ENCODE measurements at places on chromosomes 4 and X. TPM values are rescaled to one million over a fixed set of nuclear protein-coding genes. Genes with fewer than 3 reads are reported as not detected.
A peak's percentile ranks its signal among the peaks of the same experiment; 100 is the strongest.

DNA sequence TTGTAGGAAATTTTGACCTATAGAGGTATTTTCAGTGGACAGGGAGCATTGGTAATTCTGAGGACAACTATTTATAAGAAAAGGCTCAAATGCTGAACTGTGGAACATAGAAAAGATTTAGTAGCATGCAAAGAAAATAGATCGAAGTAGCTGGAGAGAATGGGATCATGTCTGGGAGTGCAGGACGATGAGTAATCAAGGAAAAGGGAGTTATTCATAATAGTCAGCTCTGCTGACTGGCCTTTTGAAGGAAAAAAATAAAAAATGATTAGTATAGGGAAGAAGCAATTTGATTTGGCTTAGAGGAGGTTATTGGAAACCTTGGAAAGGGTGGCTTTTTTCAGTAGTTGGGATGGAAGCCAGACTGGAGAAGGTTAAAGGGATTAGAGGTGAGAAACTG is 22.9 kb upstream of the ANK2 start:
- DNase-seq, result no peak

DNA sequence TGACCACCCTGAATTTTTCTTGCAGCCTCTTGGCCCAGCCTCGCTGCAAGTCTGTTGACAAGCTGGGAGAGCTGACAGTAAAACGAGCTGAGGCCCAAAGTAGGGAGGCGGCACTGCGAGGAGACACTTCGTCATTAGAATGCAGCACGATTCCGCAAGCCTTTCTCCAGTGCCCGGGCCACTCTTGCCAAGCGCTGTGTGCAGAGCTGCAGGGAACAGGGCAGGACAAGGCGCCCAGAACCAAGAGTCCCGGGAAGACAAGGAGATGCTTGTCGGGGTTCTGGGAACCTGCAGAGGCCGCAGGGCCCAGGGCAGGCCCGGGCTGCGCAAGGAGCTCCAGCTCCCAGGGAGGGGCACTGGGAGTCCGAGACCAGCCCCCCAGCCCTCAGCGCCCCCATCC is 187.1 kb downstream of the BCOR start:
- no peak for DNase-seq

GRCh38 chr4:96603641-96604040 is 763.7 kb downstream of the PDHA2 start:
- DNase-seq, result no peak

DNA sequence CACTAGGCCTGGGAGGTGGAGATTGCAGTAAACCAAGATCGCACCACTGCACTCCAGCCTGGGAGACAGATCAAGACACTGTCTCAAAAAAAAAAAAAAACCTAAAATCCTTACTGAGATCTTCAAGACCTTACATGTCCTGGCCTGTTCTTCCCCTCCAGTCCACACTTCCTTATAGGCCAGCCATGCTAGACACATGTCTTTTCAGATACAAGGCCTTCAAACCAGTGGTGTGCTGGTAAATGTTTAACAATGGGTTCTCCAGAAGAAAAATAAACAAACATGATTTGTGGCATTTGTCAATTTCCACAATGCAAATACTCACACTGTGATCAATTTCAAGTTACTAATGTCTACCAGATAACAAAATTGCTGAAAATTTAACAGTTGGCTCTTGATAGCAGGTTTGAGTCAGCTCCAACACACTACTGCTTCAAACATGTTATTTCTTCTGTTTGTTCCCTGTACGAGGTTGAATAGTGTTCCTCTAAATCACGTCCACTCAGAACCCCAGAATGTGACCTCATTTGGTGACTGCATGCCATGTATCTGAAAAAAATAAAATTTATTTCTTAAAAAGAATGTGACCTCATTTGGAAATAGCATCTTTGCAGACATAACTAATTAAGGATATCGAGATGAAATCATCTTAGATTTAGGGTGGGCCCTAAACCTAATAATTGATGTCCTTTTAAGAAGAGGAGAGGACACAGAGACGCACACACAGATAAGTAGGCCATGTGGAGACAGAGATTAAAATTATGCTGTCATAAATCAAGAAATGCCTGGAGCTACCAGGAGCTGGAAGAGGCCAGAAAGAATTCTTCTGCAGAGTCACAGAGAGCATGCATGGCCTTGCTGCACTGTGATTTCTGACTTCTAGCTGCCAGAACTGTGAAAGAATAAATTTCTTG is 144.4 kb downstream of the ZNF674 start:
- no peak for DNase-seq

DNA sequence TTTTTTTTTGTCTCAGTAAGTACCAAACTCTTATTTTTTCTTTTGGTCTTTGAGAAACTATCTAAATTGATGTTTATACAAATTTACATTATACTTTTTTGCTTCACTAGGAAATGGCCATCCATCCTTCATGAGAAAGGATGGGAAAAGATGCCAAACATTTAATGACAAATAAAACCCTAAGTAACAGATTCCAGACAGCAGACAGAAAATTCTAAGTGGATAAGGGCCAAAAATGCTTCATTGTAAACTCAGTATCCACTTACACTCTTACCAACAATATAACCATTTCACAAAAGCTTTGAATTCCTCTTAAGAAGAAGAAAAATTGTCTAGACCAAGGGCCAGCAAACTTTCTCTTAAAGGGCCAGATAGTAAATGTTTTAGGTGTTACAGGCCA is 3.5 kb downstream of the GUCY1B1 start:
- no peak for DNase-seq

DNA sequence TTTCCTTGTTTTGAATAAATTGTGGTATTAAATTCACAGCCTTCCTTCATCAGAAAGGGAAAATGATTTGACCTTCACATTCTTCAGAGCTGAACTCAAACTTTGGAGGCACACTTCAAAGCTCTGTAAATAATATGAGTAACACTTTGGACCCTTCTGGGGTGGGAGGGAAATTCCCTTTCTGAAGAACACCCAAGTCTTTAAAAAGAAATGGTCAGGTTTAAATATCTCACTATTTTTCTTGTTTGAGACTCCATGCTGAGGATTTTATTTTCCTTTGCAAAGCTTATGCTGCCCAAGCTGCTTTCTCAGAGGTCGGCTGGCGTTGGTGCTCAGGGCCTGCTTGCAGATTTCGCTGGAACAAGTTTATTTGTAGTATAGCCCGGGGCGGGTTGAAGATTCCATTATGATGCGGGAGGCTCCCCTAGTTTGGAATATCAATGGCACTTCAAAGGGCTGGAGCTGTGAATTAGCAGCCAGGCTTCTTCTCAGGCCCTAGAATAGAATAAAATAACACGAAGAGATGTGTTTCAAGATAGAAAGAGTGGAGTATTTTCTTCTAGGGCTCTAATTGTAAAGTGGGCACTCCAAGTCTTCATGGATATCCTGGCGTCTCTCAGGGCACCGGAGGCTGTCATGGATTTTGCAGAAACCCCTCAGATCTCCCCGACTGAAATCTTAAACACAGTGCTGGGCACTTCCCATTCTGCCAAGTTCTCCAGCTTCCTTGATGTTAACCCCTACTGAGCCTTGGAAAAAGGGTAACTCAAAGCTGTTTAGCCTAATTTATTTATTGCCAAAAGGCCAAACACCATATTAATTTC is 315.6 kb downstream of the GPAT3 start:
- DNase-seq, result no peak

DNA sequence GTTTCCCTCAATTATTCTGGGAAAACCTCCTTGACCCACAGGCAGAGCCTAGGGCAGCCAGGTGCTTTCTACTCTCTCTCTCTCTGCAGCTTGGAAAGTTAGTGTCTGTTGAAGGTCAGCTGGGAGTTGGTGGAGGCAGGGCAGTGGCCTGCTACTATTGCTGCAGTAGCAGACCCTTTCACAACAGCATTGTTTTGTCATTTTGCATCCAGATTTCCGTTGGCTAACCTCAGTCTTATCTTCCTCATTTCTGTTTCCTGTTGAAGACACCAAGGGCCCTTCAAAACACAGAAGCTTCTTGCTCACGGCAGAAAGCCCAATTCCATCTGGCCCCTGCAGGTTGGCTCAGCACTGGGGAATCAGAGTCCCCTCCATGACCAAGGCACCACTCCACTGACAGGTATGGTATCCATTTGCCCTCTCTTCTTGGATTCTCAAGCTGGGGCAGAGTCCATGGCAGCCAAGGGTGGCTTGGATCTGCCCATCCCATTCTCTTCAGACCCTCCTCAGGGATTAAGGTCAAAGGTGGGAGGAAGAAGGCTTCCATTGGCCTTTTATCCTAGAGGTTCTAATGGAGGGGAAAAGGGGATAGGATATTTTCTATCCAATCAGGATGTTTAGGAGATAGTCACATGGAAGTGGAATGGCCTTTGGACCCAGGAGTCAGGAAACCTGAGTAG is 24.6 kb downstream of the VSIG4 start:
- DNase-seq, result no peak

DNA sequence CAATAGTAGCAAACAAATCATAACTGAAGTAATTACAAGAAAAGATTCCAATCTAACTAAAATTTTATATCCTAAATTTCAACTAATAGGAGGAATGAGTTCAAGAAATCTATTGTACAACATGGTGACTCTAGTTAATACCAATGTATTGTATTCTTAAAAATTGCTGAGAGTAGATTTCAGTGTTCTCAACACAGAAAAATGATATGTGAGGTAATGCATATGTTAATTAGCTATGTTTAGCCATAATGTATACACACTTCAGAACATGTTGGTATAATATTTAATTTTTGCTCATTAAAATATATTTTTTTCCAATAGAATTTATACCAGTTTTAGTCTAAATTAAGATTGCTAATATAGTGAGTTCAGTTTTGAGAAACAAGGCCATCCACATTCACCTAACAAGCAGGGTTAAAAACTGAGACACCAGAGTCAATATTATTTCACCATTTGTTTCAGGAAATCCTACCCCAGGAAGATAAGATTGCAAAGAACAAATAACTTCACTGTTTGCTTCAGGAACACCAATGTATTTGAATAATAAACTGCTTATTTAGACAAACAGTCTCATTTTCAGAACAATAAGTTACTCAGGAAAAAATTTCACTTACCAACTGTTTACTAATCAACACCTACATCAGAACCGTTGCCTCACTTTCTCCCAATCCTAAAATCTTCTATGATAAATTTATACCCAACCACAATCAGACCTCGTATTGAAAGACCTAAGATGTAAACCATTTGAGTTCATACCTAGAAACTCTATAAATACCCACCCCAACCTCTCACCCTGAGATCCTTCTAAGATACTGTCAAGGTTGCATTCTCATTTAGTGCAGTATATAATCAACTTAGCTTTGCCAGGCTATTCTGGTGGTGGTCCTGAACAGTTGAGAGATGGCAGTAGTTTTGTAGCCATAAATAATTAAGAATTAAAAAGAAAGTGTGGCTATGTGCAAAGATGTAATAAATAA is 132.8 kb downstream of the MAB21L2 start:
- DNase-seq, result no peak

DNA sequence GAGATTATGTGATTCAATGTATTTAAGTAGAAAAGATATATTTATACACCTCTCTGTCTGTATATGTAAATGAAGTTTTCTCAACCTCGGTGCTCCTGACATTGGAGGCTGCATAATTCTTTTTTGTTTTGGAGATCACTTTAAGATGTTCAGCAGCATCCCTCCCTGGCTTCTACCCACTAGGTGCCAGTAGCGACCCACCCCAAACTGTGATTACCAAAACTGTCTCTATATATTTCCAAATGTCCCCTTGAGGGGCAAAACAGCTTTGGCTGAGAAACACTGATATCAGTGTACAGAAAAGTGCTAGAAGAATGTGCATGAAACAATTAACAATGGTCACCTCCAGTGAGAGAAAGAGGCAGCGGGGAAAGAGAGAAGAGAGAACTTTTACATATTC is 51.2 kb downstream of the DCX start:
- DNase-seq, result no peak

- DNase-seq, result no peak
Observed at GRCh38 chr4:3522326-3522640, 9.9 kb downstream of the LRPAP1 start.

DNA sequence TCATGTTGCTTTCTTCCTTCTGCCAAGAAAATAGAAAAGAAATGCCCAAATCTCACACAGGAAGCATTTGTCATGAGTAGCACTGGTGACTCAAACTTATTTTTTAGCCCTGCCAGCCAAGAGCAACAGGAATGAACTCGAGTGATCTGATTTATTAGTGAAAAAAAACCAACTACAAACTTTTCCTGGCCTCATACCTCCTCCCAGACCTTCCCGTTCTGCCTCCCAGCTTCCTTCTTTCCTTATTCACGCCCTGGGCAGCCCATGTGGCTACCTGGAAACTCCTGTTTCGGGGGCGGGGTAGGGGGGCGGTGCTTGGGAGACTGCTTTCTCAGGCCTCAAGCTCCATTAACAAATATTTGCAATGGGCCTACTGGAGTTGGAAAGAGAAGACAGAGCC is 178.5 kb downstream of the NHS start:
- DNase-seq, result no peak

DNA sequence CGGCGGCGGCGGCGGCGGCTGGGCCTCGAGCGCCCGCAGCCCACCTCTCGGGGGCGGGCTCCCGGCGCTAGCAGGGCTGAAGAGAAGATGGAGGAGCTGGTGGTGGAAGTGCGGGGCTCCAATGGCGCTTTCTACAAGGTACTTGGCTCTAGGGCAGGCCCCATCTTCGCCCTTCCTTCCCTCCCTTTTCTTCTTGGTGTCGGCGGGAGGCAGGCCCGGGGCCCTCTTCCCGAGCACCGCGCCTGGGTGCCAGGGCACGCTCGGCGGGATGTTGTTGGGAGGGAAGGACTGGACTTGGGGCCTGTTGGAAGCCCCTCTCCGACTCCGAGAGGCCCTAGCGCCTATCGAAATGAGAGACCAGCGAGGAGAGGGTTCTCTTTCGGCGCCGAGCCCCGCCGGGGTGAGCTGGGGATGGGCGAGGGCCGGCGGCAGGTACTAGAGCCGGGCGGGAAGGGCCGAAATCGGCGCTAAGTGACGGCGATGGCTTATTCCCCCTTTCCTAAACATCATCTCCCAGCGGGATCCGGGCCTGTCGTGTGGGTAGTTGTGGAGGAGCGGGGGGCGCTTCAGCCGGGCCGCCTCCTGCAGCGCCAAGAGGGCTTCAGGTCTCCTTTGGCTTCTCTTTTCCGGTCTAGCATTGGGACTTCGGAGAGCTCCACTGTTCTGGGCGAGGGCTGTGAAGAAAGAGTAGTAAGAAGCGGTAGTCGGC is 528 bp downstream of the FMR1 start:
- peak; percentile 5 for DNase-seq

DNA sequence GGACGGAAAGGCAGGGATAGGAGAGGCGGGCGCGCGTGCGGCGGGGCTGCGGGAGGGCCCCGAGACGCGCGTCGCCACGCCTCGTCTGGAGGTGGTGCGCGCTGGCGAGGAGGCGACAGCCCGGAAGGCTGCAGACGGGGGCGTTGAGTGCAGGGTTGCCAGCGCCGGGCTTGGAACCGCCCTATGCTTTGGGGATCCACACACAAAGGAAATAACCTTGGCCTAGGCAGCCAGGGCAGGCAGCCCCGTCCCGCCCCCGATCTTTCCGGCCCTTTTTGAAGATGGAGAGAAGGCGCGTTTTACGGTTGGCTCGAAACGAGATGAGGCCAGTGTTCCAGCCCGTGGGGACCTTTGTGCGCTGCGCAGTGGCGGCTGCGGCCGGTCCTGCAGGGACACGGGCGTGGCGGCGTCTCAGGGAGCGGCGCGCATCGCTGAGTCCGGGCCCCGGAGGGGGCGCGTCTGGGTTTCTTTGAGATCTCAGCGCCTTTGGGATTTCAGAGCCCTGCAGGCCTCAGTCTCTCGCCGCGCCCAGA is 50.8 kb upstream of the TRIM2 start:
- no peak for DNase-seq

The SASH3 gene
- total RNA-seq, result 2.6 TPM

The FAM47A gene
- not detected for total RNA-seq

The ASB9 gene
- total RNA-seq, result 3.4 TPM

The ZCCHC18 gene
- total RNA-seq, result 3.3 TPM

The CITED1 gene
- total RNA-seq, result 1.6 TPM

The SLC49A3 gene
- total RNA-seq, result 2.1 TPM

The EPGN gene
- total RNA-seq, result not detected

The NHSL2 gene
- 14.4 TPM for total RNA-seq

The CXXC4 gene
- total RNA-seq, result 5.1 TPM

Data from urinary bladder (tissue), 4 donors.